HT-29 (cell line): ENCODE measurements at places on chromosomes 7 and 10.
A peak's percentile ranks its signal among the peaks of the same experiment; 100 is the strongest.

GRCh38 chr10:94546049-94546900 is 687 bp downstream of the HELLS start:
- DNase-seq: peak; percentile 59

DNA sequence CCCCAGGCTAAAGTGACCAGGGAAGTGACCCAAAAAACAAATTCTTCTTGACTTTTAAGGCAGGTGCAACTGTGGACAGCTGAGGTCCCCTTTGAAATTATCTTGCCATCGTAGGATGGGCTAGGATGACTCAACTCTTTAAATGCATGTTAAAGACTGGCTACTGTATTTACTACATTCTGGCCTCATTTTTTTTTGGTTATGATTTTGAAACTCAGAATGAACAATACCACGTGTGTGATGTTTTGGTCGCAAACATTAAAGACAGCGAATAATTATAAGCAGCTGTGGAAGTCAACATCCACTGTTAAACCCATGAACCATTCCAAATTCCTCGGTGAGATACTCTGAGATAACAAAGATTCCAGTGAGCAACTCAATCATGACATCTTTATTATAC is 1.2 kb upstream of the SLC13A4 start:
- DNase-seq: no peak

DNA sequence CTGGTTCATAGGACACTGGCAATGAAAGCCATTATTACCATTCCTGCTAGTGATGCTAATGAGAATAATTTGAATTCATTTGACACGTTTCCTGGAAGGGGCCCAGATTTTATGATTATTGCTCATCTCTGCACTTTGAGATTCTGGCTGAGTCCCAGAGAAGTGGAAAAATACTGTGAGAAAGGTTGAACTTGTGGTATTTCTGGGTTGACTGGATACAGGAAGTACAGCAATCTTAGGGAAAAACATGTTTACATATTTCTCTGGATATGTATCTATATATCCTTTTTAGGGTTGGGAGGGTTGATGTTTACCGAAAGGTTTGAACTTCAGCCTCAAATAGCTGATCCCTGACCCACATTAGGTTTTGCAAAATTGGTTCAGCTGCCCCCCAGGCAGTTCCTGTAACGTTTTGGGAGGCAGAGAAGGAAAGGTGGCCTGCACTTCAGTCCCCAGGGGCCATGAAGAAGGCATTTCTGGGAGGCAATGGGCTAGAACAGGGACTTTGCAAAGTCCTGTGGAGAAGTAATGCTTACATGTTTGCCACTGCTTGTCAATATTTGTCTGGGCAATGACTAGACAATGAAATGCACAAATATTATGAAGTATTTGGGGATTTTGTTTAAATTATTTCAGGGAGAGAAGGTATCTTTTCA is 253.7 kb upstream of the PITRM1 start:
- DNase-seq: peak; percentile 81

GRCh38 chr10:33414841-33415240 is 80.4 kb upstream of the NRP1 start:
- no peak for DNase-seq

GRCh38 chr10:73134727-73135126 is 24.5 kb downstream of the NUDT13 start:
- DNase-seq: no peak

- DNase-seq: no peak
Measured at GRCh38 chr7:38759028-38759427, 127.9 kb upstream of the AMPH start.

- DNase-seq: no peak
Measured at GRCh38 chr7:117250801-117251200, 72.1 kb downstream of the WNT2 start.

DNA sequence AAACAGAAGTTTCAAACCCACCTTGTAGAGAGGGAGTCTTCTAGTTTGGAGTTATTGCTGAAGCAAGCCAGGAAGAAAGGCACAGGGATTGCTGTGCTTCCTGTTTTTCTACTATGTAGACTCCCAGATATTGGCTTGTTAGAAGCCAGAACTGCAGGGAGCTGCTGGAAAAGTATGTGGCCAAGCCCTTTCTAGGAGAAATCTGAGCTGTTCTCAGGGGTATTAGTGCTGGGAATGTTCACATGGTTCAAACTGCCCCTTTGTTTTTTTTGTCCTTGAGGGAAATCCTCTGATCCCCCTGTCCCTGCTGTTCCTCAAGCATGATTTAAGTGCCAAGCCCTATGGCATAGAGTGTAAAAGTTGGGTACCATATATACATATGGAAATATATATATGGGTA is 184.0 kb downstream of the CCDC7 start:
- no peak for DNase-seq

DNA sequence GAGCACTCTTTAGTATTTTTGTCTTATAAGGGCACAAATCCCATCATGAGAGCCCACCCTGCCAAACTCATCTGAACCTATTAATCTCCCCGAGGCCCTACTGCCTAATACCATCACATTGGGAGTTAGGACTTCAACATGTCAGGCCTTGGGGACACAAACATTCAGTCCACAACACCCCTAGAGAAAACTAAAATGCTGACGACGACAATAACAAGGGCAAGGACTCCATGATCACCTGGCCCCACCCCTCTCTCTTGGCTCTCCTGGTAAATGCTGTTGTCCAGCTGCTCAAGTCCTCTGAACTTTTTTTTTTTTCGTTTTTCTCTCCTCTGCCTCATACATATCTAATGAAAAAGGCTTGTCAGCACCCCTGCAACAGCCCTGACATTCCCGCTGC is 118.8 kb upstream of the MKI67 start:
- no peak for DNase-seq

- DNase-seq: no peak
Measured at GRCh38 chr7:132548489-132549078, 27.7 kb downstream of the PLXNA4 start.

DNA sequence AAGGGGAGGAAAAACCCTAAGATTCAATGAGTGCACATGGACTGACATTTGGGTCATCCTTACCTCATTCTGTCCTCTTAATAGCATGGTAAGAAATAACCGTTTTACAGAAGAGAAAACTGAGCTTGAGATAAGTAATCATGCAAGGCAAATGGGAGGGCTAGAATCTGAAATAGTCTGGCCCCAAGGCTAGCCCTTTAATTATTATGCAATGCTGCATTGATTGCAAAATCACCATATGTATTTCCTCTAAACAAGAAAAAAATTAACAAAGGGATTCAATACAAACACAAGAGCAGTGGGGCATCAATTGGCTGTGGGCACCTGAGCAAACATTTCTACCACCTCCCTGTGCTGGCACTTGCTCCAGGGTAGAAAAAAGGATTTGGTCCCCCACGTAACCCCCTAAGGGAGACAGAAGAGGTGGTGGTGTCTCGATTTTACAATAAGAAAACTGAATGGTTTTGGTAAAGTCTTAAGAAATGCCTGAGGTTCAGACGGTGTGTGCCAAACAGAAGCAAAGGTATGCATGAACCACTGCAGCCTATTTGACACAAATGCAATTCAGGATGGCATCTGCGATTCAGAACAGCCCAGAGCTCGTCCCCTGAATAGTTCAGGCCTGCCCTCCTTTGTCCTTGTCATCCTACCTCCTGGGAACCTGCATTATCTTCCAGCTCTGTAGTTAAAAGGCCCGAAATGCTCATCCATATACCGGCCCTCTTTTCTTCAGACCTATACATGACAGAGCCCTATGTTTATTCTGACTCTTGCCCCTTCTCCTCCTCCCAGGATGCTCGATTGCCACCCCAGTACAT is 23.6 kb downstream of the PIP4K2A start:
- DNase-seq: no peak

- DNase-seq: no peak
Measured at GRCh38 chr10:73992899-73993788, 4.8 kb upstream of the VCL start.

GRCh38 chr7:90834771-90835170 is 238.7 kb downstream of the CDK14 start:
- DNase-seq: no peak

DNA sequence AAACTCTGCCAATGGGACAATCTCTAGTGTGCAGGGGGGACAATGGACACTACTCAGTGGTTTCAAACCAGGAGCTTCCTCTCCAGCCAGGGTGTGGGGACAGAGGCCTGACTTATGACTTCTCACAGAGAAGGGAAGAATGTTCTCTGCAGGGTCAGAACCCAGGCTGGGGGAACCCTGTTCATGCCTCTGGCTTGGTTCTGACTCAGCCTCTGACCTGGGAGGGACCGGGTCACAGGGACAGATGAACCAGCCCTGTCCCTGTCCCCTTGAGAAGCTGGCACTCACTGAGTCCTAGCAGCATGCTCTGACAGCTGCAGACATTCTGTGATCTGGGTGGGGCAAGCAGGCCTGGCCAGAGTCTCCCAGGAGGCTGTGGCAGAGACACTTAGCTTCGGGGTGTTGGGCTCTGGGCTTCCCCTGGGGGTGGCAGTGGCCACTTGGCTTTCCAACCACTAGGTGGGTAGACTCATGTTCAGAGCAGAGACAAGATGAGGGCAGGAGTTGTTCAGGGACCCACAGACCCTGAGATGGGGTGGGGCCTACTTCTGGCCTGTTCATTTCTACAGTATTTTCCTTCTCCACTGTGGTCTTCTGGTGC is 13.6 kb downstream of the TSPAN15 start:
- DNase-seq: peak; percentile 62

DNA sequence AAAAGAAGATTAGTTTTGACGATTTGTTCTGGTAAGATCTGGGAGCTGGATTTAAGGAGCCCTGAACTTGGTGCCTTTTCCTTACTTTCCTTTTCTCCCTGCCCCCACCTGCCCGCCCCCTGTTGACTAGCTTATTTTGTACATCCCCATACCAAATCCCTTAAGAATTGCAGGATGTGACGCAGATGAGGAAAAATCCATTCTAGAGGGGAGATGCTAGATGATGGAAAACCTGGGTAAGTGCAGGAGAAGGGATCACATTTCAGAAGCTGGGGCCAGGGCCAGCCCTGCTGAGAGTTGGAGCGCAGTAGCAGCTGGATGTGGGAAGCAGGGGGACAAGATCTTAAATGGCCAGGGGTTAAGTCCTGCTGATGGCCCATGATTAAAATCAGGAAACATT is 93.9 kb downstream of the CCDC3 start:
- DNase-seq: no peak

DNA sequence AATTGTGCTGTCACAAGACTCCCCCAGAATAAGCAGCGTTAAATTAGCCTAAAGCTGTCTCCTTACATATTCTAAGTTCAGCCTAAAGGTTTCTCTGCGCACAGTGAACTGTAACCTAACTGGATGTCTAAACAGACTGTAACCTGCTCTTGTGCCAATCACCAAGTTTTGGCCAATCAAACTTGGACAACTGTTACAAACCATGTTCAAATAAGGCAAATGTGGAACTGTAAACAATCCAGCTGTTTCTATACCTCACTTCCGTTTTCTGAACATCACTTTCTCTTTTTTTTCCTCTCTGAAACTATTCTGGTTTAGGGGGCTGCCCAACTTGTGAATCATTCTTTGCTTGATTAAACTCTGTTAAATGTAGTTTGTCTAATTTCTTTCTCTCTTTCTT is 252.2 kb upstream of the HABP2 start:
- DNase-seq: no peak

GRCh38 chr7:152661479-152661878 is 14.5 kb downstream of the XRCC2 start:
- DNase-seq: no peak

DNA sequence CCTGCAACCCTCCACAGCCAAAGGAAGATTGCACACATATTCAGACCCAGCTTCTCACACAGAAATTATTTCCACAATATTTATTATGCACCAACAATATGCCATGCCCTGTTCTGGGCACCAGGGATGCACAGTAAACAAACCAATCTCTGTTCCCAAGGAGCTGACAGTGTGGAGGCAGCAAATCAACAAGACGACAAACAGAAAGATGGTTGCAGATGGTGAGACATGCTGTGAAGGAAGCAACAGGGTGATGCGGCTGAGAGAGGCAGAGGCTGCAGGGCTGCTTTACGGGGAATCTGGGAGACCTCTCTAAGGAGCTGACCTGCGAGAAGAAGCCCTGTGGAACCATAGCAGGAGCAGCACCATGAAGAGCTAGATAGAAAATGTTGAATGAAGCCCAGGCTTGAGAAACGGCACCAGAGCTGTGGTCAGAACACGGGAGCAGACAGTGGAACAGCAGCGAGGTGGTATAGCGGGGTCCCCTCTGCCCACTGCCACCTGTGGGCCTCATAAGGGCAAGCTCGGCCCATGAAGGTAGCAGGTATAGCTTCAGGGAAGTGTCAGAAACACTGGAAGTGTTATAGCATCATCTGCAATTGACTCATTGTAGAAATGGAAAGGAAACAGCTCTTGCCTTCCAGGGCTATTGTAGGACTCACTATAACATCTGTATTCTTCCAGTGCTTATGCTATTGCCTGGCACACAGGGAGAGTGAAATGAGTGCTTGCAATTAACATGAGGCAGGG is 17.4 kb downstream of the RBP3 start:
- no peak for DNase-seq

GRCh38 chr7:128863433-128863989 is 855 bp downstream of the ATP6V1F start:
- peak; percentile 85 for DNase-seq

DNA sequence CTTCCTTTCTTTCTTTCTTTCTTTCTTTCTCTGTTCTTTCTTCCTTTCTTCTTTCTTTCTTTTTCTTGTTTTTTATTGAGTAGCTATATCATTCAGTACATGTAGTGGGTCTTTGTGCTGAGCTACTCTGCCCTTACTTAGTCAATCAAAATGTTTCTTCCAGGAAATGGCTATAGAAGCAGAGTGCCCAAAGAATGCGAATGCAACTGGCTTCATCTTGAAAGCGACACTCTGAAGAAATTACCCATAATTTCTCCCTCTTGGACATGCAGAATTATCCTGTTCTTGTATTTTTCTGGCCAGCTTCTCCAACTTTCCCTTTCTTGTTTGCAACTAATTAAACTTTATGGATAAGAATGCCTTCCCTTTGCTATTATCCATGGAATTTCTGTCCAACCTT is 441.5 kb downstream of the MAGI2 start:
- DNase-seq: no peak

DNA sequence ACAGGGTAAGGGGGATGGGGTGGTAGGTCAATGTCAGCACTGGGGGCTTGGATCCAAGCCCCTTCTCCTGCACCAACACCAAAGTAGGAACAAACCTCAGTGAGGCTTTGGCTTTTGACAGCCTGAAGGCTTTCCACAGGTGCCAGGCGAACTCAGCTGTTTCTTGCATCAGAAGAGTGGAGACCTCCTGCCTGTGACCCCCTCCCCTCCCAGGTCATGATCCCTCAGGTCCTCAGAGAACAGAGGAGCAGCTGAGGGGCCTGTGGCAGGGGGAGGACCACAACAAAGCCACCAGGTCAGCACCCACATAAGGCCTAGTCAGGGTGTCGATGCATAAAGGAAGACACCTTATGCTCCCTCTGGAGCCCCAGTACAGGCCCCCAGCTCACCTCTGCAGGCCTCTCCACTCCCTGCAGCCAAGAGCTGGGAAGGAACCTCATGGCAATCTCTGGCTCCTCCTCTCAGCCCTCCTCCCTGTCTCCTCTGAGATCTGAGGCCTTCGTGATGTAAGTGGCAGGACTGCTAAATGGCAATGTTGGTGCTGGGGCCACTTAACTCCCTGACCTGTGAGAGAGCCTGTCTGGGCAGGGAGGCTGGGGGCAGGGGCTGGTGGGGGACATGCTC is 19.1 kb upstream of the PRRT4 start:
- no peak for DNase-seq

- no peak for DNase-seq
Measured at GRCh38 chr10:114526126-114526503, 121.8 kb upstream of the AFAP1L2 start.

GRCh38 chr7:97015756-97016380 is 8.8 kb downstream of the DLX5 start:
- no peak for DNase-seq

- DNase-seq: peak; percentile 36
Measured at GRCh38 chr7:94907811-94908322, 473 bp downstream of the PPP1R9A start.

- no peak for DNase-seq
Measured at GRCh38 chr10:94417321-94417720, 15.0 kb downstream of the TBC1D12 start.
